ENCODE measurements at places on chromosomes 2 and 18.

DNA sequence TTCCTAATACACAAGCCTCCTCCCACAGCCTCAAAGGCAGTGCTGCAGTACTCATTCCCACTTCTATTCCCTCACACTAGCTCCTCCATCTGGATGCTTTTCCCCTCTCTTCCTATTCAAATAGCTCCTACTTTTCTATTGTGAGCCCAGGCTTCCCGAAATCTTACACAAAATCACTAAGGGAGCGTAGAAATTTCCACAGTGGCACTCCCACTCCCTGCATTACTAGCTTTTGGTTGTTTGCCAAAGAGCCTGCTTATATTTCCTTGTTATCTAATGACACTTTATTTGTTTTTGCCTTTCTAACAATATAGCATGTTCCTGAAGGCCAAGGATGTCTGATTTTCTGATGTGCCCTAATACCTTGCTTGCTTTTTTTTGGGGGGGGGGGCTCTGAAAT is 10.9 kb downstream of the EPAS1 start:
- no peak for DNase-seq

GRCh38 chr2:145076085-145076484 is 556.2 kb upstream of the ZEB2 start:
- no peak for DNase-seq

- no peak for DNase-seq
Observed at GRCh38 chr2:127658641-127659407, 12.9 kb downstream of the GPR17 start.

DNA sequence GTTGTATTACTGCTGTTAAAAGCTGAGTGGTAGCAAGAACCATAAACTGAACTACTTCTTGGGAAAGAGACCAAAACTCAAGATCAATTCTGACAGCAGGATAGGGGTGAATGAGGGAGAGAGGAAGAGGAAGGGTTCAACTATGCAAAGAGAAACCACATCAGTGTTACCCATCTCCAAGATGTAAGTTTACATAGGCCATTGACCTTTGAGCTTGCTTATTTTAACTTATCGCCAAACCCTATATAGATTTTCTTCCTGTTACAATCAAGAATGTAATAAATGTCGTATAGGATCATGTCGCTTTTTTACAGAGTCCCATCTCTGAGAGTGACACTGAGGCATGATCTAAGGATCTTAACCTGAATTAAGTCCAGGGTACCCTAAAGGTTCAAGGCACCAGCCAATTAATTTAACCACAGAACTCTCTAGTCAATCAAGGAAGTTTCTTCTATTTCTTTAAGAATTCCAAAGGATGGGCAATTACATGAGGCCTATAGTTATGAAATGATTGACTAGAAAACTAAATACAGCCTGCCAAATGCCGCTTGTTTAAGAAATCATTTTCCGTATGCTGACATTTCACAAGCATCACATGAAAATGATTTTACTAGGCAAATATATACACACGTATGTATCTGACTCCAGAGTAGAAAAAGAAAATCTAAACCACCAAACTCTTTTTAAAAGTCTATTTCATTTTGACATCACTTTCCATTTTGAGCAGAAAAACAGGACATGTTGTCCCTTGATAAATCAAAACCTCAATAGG is 11.8 kb downstream of the RND3 start:
- no peak for DNase-seq

DNA sequence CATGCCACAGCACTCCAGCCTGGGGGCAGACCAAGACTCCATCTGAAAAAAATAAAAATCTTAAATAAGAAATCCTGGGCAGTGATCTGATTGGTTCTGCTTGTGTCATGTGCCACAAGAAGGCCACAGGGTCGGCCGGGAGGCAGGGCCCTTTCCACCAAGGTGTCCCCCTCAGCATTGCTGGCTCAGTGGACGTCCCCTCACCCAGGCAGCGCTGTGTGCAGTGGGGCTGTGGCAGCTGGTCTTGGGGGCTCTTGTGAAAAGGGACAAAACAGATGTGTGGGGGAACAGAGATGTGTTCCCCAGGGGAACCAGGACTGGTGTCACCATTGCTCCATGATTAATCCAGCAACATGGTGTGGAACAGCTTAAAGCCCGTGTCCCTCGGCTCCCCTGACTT is 60.5 kb downstream of the HS6ST1 start:
- no peak for DNase-seq

DNA sequence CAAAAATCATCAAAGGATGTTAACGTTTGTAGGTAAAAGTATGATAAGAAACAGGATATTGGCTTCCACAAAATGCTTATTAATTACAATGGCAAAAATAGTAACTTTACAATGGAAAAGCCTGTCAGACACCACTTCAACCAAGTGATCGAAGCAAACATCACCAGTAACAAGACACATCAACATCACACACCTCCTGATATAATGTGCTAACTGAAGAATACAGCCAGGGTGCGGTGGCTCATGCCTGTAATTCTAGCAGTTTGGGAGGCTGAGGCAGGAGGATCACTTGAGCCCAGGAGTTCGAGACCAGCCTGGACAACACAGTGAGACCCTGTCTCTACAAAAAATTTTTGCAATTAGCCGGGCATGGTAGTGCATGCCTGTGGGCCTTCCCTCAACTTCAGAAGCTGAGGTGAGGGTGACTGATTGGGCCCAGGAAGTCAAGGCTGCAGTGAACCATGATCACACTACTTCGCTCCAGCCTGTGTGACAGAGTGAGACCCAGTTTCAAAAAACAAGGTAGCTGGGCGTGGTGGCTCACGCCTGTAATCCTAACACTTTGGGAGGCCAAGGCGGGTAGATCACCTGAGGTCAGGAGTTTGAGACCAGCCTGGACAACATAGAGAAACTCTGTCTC is 15.0 kb downstream of the MGAT4A start:
- no peak for DNase-seq

- no peak for DNase-seq
Observed at GRCh38 chr2:178910005-178910404, 102.8 kb upstream of the TTN start.

GRCh38 chr2:239787538-239788050 is 237.5 kb downstream of the NDUFA10 start:
- DNase-seq, result no peak

- DNase-seq, result no peak
Observed at GRCh38 chr2:3730646-3731045, 27.3 kb downstream of the DCDC2C start.

DNA sequence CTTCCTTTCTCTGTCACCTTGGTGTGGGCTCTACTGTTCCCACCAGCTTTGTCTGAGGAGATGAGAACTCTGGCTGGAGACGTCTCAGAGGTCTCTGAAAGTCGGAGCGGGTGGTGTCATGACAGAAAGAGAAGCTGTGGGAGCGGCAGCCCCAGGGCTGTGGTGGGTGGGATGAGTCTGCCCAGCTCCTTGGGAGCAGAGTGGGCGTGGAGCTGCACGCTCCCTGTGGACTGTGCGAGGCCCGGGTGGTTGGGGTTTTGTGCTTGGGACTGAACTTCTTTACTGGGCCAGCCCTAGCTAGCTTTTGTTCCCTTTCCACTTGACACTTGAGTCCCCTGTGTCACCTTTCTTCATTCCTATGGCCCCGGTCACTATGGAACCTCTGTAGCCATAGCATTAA is 10.4 kb downstream of the TOGARAM2 start:
- no peak for DNase-seq

DNA sequence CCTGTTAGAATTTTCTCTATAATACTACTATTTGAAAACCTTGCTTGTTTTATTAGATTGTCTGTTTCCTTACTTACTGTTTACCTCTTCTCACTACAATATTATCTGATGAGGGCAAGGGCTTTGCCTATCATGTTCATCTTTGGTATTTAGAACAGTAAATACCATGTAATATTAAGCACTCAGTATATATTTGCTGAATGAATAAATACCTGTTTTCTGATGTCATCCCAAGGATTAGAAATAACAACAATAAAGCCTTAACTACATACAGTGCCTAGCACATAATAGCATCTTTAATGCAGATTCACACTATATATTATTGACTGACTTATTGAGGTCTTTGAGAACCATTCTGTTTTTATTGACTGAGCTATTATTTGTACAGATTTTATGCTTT is 142.1 kb downstream of the TMEM247 start:
- DNase-seq, result no peak

- DNase-seq, result no peak
Observed at GRCh38 chr18:23631746-23632145, 31.0 kb downstream of the ANKRD29 start.

- DNase-seq, result no peak
Observed at GRCh38 chr18:7954238-7954637, 387.1 kb downstream of the PTPRM start.

- DNase-seq, result no peak
Observed at GRCh38 chr2:56107502-56108220, 76.1 kb upstream of the CCDC85A start.

DNA sequence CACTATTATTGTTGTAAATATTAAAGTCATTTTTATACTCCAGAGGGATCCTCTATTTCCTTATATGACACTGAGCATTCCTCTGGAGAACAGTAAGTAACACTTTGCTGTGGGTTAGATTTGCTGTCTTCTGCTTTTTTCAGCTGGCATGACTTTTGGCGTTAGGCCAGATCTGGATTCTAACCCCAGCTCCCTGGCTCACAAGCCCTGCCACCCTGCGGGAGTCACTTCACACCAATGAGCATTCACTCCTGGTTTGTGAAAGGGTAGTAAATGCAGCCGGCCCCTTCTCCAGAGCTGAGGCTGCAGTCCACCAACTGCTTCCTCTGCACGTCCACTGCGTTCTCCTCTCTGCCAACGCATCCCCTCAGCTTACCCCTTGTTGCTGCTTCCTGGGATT is 373.8 kb upstream of the RAB6C start:
- DNase-seq, result no peak

- no peak for DNase-seq
Observed at GRCh38 chr2:201579536-201579935, 63.8 kb downstream of the TMEM237 start.

DNA sequence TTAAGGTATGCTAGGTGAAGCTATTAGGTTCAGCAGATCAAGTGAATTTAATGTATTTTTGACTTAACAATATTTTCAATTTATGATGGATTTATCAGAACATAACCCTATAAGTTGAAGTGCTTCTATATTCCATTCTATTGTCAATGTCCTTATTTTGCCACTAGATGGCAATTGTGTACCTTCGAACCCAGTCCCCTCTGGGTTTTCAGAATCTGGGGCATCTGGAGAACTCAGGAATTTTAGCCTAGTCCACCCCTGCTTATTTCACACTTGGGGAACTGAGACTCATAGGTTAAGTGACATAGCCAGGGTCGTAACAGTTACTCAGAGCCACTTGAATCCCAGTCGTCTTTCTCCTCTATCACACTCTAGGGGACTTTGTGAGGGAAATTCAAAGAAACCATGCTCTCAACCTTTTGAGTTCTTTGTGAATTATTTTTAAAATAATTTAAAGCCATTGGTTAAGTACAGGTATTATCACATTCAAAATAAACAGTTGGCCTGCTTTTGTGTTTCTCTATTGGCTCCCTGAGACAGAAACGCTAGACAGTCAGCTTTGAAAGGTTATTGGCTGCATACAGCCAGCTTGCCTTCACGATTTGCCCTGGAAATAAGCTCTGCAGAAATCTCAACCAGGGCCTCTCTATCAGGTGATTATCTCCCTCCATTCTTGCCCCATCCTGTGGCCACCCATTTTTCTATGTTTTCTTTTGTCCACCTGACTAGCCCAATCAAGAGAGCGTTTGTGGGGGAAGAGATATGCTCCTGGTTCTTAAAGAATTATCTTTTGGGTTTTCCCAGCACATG is 145.0 kb downstream of the TTC27 start:
- DNase-seq, result no peak

DNA sequence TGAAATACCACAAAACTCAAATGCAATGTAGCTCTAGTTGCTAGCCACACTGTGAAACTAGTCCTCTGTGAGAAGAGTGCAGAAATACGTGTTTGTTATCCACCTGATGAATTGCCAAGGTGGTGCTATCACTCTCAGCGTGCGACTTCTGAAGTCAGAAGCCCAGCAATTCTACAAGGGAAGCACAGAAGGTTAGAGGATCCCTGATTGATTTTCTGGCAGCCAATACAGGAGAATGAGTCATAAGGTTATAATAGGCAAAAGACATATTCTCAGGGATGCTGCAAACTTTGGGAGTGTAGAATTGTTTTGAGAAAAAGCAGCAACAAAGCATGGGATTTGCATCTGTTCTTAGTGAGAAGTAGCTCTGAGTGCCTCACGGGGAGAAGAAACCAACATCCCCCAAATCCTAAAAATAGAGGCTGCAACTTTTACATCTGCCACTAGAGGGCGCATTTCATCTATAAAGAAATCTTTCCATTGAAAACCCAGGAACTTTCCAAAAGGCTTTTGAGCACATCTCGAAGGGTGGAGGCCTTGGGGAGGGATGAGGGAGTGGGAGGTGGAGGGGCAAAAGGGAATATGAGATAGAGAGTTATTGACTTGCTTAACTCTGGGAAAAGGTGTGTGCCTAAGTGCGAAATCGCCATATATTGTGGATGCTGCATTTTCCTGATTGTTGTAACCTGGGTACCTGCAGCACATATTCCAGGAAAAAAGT is 78.0 kb downstream of the TMEM182 start:
- no peak for DNase-seq

GRCh38 chr2:37342591-37343220 is 1.7 kb upstream of the QPCT start:
- no peak for DNase-seq

GRCh38 chr2:70936165-70936978 is 672 bp downstream of the ATP6V1B1 start:
- no peak for DNase-seq

GRCh38 chr2:157444641-157445040 is 752 bp upstream of the CYTIP start:
- DNase-seq, result peak; percentile 73

GRCh38 chr2:237964194-237964577 is 2.6 kb upstream of the UBE2F start:
- no peak for DNase-seq

DNA sequence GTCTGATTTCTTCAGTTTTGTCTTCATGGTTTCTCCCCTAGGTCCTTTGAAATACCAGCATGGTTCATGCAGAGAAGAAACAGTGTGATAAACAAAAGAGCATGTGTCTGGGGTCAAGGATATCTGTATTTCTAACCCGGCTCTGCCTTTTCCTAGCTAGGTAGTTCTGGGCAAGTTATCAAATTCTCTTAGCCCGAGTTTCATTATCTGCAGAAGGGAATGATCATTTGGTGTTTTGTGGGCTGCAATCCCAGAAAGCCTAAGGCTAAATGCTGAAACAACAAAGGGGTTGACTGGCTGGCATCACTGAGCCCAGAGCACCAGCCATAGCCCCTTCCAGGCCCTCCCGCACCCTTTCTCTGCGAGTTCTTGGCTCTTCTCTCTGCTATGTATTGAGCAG is 51.7 kb upstream of the DAPL1 start:
- DNase-seq, result no peak

GRCh38 chr18:59715445-59715844 is 18.2 kb upstream of the CCBE1 start:
- no peak for DNase-seq

- DNase-seq, result peak; percentile 74
Observed at GRCh38 chr18:49055754-49056172, 105.0 kb upstream of the SMAD7 start.
